ENCODE measurements at places on chromosomes 11 and 22.

DNA sequence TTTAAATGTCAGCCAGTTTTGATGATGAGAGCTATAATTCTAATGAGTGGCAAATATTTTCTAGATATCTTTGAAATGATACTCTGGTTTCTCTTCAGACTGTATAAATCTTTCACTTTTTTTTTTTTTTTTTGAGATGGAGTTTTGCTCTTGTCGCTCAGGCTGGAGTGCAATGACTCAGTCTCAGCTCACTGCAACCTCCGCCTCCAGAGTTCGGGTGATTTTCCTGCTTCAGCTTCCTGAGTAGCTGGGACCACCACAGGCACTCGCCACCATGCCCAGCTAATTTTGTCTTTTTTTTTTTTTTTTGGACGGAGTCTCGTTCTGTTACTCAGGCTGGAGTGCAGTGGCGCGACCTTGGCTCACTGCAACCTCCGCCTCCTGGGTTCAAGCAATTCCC is 113.6 kb downstream of the TEAD1 start:
- no peak for DNase-seq

GRCh38 chr11:64759131-64759721 is 548 bp downstream of the PYGM start:
- DNase-seq, result peak; percentile 43

- DNase-seq, result no peak
These were observed 33.4 kb downstream of the GRAMD4 start for GRCh38 chr22:46653596-46653995.

DNA sequence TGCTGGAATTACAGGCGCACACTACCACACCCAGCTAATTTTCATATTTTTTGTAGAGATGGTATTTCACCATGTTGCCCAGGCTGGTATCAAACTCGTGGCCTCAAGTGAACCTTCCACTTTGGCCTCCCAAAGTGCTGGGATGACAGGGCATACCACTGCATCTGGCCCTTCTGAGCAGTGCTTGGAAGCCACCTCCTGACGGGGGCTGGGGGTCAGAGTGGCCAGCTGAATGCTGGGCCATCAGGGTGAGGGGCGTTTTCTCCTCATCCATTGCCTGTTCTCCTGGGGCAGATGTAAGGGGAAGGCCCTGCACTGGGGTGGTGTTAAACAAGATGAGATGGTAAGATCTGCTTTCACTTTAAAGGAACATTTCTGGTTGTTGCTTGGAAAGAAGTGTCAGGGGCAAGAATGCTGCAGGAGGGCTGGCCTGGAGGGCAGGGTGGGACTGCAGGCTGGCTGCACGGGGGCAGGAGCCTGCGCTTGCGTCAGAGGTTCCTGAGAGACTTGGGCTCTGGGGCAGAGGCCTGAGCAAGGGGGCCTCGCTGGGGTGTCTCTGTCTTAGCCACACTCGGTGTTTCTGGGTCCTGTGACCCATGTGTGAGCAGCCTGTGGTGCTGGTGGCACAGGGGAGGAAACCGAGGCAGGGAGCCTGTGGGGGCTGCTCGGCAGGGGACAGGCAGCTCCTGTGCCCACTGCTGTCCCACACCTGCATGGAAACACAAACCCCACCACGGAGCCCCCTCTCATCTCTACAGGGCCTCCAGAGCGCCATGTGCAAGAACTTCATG is 17.2 kb downstream of the DGCR6L start:
- no peak for DNase-seq

DNA sequence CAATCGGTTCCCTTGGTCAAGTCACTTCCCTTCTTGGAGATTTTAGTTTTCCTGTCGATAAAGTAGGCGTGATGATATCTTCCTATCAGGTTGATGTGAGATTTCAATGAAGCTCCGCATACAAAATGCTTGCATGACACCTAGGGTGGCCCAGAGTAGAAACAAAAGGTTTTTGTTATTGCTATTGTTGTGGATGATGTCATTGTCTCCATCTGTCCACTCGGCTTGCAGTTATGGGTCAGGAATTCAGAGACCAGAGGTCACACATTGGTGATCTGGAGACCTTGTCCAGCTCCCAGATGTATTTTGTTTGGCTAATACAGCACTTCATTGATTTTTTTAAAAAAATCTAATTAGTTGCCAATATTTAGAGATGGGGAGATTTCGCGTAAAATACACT is 382.1 kb downstream of the MN1 start:
- DNase-seq, result no peak

- peak; percentile 34 for DNase-seq
These were observed 13.6 kb upstream of the CD3E start for GRCh38 chr11:118290923-118291322.

- DNase-seq, result no peak
These were observed 35.6 kb upstream of the ADORA2A start for GRCh38 chr22:24391836-24392217.

- DNase-seq, result no peak
These were observed 110.1 kb downstream of the RPL27A start for GRCh38 chr11:8792710-8793109.

GRCh38 chr22:22599248-22599647 is 40.2 kb upstream of the PRAME start:
- no peak for DNase-seq

- DNase-seq, result no peak
These were observed 28.4 kb upstream of the PITPNB start for GRCh38 chr22:27947448-27947847.

- no peak for DNase-seq
These were observed 265.8 kb downstream of the GRM5 start for GRCh38 chr11:88799771-88800500.

DNA sequence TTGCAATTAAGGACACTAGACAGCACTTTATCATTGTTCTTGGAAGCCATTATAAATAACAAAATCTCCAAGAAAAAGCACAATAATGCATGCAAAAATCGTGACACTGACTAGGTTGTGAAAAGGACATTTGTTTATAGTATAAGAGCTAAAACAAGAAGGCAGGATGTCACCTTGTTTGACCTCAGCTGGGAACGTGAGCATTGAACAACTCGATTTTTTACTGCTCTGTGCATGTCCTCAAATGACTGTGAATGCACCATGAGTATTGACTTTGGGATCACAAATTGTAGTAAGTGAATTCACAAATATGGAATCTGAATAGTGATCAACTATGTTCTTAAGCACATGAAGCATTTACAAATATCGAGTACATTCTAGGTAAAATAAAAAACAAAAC is 35.3 kb upstream of the ARHGAP20 start:
- no peak for DNase-seq

- peak; percentile 75 for DNase-seq
These were observed 7.3 kb downstream of the KCNJ1 start for GRCh38 chr11:128859563-128860441.

DNA sequence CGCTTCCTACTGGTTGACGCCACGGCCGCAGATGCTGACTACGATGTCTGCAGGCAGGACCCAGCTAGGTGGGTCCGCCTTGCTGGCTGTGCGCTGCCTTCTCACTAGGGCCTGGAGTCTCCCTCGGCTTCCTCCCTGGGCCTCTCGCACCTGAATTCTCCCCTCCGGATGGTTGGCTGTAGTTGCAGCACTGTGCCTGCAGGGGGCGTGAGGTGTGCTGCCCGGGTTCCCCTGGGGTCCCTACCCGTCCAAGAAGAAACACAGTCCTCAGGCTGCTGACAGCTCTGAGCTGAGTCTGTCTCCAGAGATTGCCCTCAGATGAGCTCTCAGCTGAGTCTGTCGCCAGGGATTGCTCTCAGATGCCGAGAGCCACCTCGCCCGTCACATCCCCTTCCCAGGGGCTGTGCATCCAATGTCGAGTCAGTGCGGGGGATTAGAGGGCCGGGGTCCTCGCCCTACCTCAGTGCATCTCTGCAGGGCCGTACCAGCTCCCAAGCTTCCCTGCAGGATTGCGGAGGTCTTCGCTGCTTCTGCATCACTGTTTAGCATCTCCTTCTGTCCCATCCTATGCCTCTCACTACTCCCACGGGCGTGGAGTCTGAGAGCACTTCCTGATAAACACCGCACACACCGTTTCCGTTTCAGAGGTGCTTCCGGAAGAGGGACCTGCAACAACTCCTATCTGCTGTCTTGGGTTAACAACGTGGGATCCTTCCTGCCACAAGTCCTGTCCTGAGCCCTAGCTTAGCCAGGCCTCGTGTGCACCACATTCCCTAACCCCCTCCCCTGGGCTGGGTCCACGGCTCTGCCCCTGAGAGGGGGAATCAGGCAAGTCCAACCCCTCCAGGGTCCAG is 196.9 kb downstream of the CSNK2A3 start:
- peak; percentile 57 for DNase-seq

GRCh38 chr11:97722065-97722464 is 1298.7 kb upstream of the CNTN5 start:
- no peak for DNase-seq

DNA sequence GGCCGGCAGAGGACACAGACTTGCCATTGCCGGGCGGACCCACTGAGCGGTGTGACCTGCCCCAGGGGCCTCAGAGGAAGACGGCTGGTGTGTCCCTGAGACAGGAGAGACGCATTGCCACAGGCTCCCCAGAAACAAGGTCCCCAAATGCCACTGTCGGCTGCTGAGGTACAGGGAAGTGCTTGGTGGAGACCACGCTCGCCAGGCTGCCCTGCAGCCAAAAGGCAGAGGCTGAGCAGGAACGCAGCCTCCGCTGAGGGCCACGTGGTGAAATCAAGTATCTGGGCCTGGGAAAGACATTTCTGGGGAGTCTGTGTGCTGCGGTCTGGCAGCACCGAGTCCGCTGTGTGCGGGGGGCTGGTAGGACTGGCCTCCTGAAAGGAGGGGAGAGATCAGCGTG is 794.9 kb downstream of the BRD1 start:
- no peak for DNase-seq

DNA sequence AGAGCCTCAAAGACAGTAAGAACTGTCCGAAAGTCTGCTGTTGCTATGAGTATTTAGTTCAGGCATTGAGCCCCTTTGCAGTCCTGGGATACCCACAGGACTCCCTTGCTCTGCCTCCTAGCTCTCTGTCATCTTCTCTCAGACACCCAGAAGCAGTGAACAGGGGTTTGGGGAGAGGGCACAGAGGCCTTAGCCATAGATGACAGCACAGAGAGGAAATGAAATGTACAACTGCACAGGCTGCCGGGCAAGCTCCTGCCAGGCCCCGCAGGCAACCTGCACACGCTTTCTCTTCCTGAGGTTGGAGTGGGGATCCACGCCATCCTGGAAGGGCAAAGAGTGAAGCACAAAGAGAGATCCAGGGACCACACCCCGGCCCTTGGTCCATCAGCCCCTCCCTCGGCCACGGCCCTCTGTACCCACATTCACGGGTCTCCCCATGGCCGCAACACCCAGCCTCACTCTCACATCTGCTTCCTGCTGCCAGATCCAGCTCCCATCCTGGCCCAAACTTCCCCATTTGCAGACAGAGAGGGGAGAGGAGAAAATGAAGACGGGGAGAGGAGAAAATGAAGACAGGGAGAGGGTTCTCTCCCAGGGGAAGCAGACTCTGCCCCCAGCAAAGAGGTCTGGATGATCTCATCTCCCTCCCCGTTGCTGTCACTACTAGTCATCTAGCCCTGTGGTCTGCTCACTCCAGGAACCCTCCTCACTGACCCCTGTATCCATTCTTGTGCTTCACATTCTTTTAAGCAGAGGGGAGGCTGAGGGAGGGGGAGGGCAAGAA is 40.7 kb downstream of the CD6 start:
- DNase-seq, result no peak

GRCh38 chr11:58688789-58689503 is 42.8 kb downstream of the GLYAT start:
- no peak for DNase-seq

- DNase-seq, result no peak
These were observed 23.7 kb downstream of the HTR3A start for GRCh38 chr11:113998574-113998973.

DNA sequence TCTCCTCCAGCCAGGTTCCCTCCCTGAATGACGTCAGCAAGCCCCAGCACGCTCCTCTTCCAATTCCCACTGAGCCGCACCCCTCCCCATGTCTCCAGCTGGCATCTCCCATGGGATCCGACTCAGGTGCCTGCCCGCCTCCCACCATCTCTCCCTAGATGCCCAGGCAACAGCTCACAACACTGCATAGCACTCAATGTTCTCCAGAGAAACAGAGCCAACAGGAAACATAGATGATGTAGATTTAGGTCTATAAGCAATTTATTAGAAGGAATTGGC is 532.3 kb downstream of the BRD1 start:
- no peak for DNase-seq

DNA sequence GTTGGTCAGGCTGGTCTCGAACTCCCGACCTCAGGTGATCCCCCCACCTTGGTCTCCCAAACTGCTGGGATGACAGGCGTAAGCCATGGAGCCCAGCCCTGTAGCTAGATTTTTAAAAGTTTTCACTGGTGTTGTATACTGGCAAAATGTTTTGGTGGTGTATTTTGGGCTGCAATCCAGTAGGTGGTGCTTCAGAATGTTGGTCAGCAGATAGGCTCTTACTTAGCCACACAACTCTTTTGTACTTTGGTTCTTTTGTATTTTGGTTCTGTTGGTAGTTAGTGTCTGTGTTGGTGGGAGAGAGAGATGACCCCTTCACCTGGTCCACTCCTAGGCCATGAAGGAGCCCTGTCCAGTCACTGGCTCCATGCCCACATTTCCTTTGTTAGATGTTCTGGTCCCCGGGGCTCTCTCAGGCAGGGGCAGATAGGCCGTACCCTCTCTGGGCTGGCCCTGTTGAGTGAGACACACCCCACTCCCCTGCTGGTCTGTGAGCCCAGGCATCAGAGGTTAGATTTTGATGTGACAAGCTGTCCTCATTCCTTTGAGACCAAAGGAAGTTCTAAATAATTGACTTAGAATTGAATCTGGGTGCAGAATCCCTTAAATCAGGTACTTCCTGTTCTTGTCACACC is 123.8 kb downstream of the DDX10 start:
- peak; percentile 9 for DNase-seq

GRCh38 chr11:108221911-108222573 is 396 bp downstream of the NPAT start:
- DNase-seq, result no peak

GRCh38 chr22:42061041-42061440 is 9.6 kb downstream of the NAGA start:
- DNase-seq, result no peak

GRCh38 chr11:129625930-129626329 is 189.7 kb upstream of the TMEM45B start:
- DNase-seq, result no peak

- DNase-seq, result no peak
These were observed 153.6 kb downstream of the SNX19 start for GRCh38 chr11:130762638-130763037.

- DNase-seq, result no peak
These were observed 25.7 kb upstream of the BLID start for GRCh38 chr11:122141725-122142124.

DNA sequence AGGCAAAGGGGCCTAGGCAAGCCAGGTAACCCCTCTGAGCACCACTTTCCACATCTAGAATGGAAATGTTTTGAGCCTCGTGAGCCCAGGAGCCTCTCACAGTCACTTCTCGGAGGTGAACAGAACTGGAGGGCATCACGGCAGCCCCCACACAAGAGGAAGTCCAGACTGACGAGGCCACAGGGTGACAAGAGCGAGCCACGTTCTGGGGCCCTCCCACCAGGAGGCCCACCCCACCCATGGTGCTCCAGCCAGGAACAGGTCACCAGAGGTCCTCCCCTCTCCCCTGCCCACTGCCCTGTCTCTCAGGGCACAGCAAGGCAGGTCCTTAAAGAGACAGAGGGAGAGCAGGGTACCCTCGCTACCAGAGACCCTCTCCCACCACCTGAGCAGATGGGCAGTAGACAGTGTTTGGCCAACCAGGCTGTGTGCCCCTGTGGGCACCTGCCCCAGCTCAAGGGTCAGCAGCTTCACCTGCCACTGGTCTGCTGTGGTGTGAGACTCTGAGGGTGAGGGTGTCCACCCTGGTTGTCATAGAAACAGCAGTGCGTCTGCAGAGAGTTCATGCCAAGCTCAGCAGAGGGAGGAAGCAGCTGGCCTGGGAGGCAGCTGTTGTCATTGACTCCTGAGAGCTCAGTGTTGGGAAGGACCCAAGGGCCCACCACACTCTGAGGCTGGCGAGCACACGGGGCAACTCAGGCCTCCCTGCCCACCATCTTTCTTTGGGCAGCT is 31.4 kb downstream of the RSPH14 start:
- DNase-seq, result no peak
